ENCODE measurements at places on chromosomes 7 and 10. TPM values are rescaled to one million over a fixed set of nuclear protein-coding genes. Genes with fewer than 3 reads are reported as not detected.

GRCh38 chr7:12873571-12873970 is 186.1 kb downstream of the ARL4A start:
- no peak for DNase-seq
- no peaks in the 10 kb centered on the region for H3K36me3 ChIP-seq
- no peaks in the 10 kb centered on the region for H3K4me1 ChIP-seq

DNA sequence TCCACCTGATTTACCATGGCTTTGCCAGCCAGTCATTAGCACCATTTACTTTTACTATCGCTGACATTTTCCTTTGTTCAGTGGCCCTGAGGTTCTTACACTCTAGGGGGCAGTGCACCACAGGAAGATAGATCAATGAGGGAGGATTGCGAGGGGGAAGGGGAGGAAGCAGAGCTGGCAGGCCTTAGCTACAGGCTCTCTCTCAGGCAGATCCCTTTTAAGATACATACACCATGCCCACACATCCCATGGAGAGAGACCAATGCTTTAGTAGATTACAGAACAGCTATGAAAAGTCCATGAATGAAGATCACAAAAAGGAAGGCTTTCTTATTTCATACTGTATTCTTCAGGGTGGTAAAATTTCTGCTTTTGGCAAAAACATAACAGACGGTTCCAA is 47.4 kb downstream of the DENND11 start:
- no peaks in the 10 kb centered on the region for H3K4me1 ChIP-seq
- no peaks in the 10 kb centered on the region for H3K36me3 ChIP-seq
- no peaks in the 10 kb centered on the region for H3K27me3 ChIP-seq
- no peak overlapping the region for H3K4me3 ChIP-seq

GRCh38 chr7:93231259-93231658 is 907 bp upstream of the VPS50 start:
- H3K27ac ChIP-seq: no peak overlapping the region
- no peaks in the 10 kb centered on the region for H3K27me3 ChIP-seq
- no peaks in the 10 kb centered on the region for H3K36me3 ChIP-seq
- H3K4me1 ChIP-seq: no peaks in the 10 kb centered on the region
- no peak for DNase-seq
- peak overlapping the region; percentile 66 for H3K4me3 ChIP-seq

DNA sequence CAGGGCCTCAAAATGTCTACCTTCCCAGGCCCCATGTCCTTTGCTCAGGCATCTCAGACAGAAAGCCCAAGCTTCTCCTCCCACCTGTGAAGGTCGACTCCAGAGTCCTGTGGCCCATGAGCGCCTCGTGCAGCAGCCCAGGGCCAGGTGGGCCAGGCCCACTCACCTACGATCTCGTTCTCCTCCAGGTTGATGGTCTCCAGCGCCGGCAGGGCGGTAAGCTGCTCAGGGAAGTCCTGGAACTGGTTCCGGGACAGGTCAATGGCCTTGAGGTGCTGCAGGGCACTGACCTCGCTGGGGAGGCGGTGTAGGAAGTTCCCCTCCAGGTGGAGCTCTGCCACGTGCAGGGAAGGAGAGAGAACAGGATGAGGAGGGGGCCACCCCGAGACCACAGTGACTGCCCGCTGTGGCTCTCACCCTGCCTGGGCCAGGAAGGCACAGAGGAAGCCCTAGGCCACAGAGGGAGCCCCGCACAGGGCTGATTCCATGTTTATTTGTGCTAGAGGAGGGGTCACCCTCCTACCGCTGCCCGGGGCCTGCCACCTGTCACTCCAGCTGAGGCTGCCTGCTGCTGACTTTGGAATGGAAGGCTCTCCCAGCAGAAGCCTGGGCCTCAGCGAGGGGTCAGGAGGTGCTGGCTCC is 40.0 kb upstream of the NPFFR1 start:
- peaks cover 16% of the 10 kb centered on the region for H3K4me1 ChIP-seq
- H3K27me3 ChIP-seq: no peaks in the 10 kb centered on the region
- peak overlapping the region; percentile 56 for H3K4me3 ChIP-seq
- DNase-seq: peak; percentile 84
- peaks cover 6% of the 10 kb centered on the region for H3K36me3 ChIP-seq

DNA sequence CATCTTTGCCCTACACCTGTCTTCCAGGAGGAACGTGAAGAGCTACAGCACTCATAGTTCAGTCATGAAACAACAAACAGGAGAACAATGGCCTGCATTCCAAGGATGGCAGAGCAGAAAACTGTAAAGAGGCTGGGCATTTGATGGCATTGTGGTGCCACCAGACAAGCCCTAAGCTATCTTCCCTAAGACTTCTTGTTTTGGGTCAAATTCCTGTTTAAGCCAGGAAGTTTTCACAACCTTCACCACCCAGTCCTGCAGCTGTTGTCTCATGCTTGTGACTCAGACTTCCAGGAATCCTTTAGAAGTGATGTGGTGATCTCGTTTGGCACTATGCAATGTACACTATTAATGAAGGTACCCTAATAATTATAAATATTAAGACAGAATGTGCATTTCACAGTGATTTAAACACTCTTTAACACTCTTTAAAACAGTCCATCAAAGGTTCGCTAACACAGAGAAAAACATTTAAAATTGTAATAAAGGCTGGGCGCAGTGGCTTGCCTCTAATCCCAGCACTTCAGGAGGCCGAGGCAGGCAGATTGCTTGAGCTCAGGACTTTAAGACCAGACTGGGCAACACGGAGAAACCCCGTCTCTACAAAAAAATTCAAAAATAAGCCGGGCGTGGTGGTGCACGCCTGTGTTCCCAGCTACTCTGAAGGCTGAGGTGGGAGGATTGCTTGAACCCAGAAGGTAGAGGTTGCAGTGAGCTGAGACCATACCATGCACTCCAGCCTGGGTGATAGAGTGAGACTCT is 2.7 kb upstream of the HERPUD2 start:
- H3K4me3 ChIP-seq: no peak overlapping the region
- peaks cover 20% of the 10 kb centered on the region for H3K4me1 ChIP-seq
- DNase-seq: no peak
- H3K27ac ChIP-seq: no peak overlapping the region
- H3K27me3 ChIP-seq: no peaks in the 10 kb centered on the region
- no peaks in the 10 kb centered on the region for H3K36me3 ChIP-seq

DNA sequence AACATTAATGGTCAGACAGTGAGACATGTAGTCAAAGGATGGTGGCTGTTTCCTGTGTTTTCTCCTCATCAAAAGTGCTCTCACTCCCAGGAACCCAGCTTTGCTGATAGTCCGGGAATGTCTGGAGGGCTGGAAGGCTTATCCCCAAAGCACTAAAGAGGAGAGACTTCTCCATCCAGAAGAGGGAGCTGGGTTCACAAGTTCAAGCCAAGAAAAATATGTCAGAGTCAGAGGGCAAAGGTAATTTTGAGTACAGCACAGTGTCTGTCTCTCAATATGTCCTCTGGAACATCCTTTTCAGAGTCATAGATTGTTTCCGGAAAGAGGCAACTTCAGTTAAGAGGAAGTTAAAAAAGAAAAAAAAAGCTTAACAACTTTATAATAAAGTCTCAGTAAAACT is 281.5 kb upstream of the PHYHIPL start:
- no peak overlapping the region for H3K27ac ChIP-seq
- no peaks in the 10 kb centered on the region for H3K27me3 ChIP-seq
- DNase-seq: no peak
- H3K4me3 ChIP-seq: no peak overlapping the region
- H3K36me3 ChIP-seq: no peaks in the 10 kb centered on the region

GRCh38 chr10:6141296-6142151 is 52.7 kb downstream of the RBM17 start:
- H3K36me3 ChIP-seq: no peaks in the 10 kb centered on the region
- peak overlapping the region; percentile 19 for H3K4me3 ChIP-seq
- no peak for DNase-seq

DNA sequence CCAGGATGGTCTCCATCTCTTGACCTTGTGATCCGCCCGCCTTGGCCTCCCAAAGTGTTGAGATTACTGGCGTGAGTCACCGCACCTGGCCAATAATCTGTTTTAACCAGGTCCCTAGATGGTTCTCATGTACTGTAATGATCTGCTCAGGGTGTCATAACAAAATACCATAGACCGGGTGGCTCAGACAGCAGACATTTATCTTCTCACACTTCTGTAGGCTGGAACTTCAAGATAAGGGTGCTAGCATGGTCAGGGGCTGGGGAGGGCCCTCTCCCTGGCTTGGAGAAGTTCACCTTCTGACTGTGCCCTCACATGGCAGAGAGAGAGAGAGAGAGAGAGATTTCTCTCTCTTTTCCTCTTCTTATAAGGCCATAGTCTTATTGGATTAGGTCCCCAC is 279.4 kb upstream of the LYZL1 start:
- H3K27me3 ChIP-seq: no peaks in the 10 kb centered on the region
- no peak overlapping the region for H3K4me3 ChIP-seq
- H3K4me1 ChIP-seq: no peaks in the 10 kb centered on the region
- no peak overlapping the region for H3K27ac ChIP-seq
- H3K36me3 ChIP-seq: no peaks in the 10 kb centered on the region

- no peaks in the 10 kb centered on the region for H3K4me1 ChIP-seq
- no peak overlapping the region for H3K4me3 ChIP-seq
- H3K36me3 ChIP-seq: no peaks in the 10 kb centered on the region
- H3K27ac ChIP-seq: no peak overlapping the region
- H3K27me3 ChIP-seq: no peaks in the 10 kb centered on the region
These were observed 105.7 kb downstream of the ST8SIA6 start for GRCh38 chr10:17348501-17349349.

- no peak for DNase-seq
- H3K27me3 ChIP-seq: no peaks in the 10 kb centered on the region
- H3K4me3 ChIP-seq: no peak overlapping the region
These were observed 37.0 kb upstream of the LCOR start for GRCh38 chr10:96794836-96795733.

GRCh38 chr10:33047655-33048054 is 89.6 kb upstream of the ITGB1 start:
- H3K27ac ChIP-seq: no peak overlapping the region
- no peak overlapping the region for H3K4me3 ChIP-seq
- no peaks in the 10 kb centered on the region for H3K4me1 ChIP-seq

DNA sequence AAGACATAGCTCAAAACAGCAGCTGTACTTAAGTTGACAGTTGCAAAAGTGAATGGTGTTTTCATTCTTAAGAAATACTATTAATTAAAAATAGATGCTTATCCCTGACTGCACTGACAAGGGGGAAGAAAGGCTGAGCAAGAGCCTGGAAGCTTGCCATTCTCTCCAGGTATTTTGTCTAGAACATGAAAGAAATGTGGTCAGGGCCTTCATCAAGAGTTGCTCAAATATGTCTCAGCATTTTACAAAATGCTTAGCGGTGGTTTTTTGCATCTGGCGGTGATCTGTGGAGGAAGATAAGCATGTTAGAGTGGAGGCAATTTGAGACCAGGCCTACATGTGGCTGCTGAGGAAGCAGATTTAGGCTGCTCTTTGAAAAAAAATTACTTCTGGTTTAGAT is 46.4 kb upstream of the CC2D2B start:
- H3K27ac ChIP-seq: no peak overlapping the region
- no peaks in the 10 kb centered on the region for H3K36me3 ChIP-seq
- DNase-seq: no peak

DNA sequence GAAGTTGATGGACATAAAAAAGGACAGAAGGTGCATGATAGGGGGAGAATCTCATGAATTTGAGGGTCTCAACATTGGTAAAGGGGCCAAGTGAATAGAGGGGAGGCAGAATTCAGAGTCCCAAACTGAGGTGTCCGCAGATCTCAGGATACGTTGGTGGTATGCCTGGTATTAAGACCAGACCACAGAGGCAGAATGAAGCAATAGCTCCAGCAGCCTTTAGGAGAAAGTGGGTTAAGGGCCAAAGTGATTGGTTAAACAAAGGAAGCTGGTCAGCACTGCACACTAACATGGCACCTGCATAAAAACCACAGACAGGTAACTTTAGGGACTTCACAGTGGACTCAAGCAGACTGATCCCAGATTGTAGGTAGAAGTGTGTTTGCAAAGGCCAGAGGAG is 37.5 kb downstream of the MEST start:
- no peaks in the 10 kb centered on the region for H3K36me3 ChIP-seq
- no peak overlapping the region for H3K27ac ChIP-seq
- H3K4me3 ChIP-seq: no peak overlapping the region
- DNase-seq: no peak
- no peaks in the 10 kb centered on the region for H3K4me1 ChIP-seq

GRCh38 chr10:118927321-118927720 is 102.2 kb upstream of the NANOS1 start:
- H3K27ac ChIP-seq: no peak overlapping the region
- H3K4me3 ChIP-seq: no peak overlapping the region
- no peaks in the 10 kb centered on the region for H3K27me3 ChIP-seq
- DNase-seq: no peak
- H3K36me3 ChIP-seq: no peaks in the 10 kb centered on the region

DNA sequence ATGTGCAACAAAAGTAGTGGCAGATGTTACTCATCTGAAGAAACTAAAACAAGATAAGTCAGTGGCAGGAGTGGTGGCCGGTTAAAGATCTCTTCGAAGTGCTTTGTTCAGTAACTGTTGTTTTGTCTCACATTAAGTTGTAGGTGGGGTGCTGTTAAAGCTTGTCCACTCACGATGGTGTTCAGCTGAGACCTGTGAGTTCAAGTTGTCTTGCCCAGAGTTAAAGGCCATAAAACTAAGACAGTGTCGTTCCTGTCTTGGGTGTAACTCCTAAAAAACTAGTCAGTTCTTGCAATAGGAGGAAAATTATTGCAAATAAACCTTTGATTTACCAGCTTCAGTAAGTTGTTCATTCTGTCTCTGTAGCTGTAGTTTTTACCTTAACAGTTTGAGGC is 857 bp upstream of the FOXP2 start:
- DNase-seq: no peak
- no peaks in the 10 kb centered on the region for H3K36me3 ChIP-seq
- H3K27me3 ChIP-seq: no peaks in the 10 kb centered on the region

Gene BMPER
- total RNA-seq: 5.8 TPM

Gene SLC16A12
- 0.71 TPM for total RNA-seq

Gene CHRM2
- 0.25 TPM for total RNA-seq

Gene PIP
- not detected for total RNA-seq

Gene VAX1
- not detected for total RNA-seq

Gene ASB4
- 0.49 TPM for total RNA-seq

Gene CNTNAP2
- 2.1 TPM for total RNA-seq

Gene SPACDR
- total RNA-seq: not detected

Gene EEF1AKMT2
- 5.3 TPM for total RNA-seq

Data from right lobe of liver (tissue), 6 donors.